ENCODE measurements at places on chromosomes 5 and 9. TPM values are rescaled to one million over a fixed set of nuclear protein-coding genes. Genes with fewer than 3 reads are reported as not detected.

The ANKRD20A1 gene
- not detected for total RNA-seq

The PGM5 gene
- not detected for total RNA-seq

The PRRC1 gene
- 41.0 TPM for total RNA-seq

The PCDHB11 gene
- not detected for total RNA-seq

The SLC28A3 gene
- 0.11 TPM for total RNA-seq

The ANKRD18A gene
- total RNA-seq: 1.2 TPM

The SLC34A1 gene
- total RNA-seq: 1.9 TPM

The OMD gene
- total RNA-seq: not detected

The ANKRD55 gene
- total RNA-seq: 0.19 TPM

The OR13C4 gene
- not detected for total RNA-seq

The ORM1 gene
- not detected for total RNA-seq

The BICD2 gene
- 31.5 TPM for total RNA-seq

The GABRA1 gene
- not detected for total RNA-seq

The DMRT1 gene
- total RNA-seq: not detected

The LAMC3 gene
- total RNA-seq: 0.20 TPM

The STK32A gene
- not detected for total RNA-seq

The TICAM2 gene
- 1.7 TPM for total RNA-seq

The GPR151 gene
- total RNA-seq: not detected

The CCNB1 gene
- 118 TPM for total RNA-seq

The C5orf52 gene
- not detected for total RNA-seq

The SLC6A18 gene
- total RNA-seq: not detected

The FBLL1 gene
- total RNA-seq: not detected

The RETREG1 gene
- 50.9 TPM for total RNA-seq

The C9orf50 gene
- not detected for total RNA-seq

The GRIN1 gene
- total RNA-seq: not detected

The PCDHGB7 gene
- not detected for total RNA-seq

The CPLANE1 gene
- 10.3 TPM for total RNA-seq

The ESM1 gene
- total RNA-seq: 0.42 TPM

The CDH18 gene
- total RNA-seq: not detected

The ZNF879 gene
- 7.5 TPM for total RNA-seq

The SEMA4D gene
- total RNA-seq: 391 TPM

The CLINT1 gene
- 70.1 TPM for total RNA-seq

The CYFIP2 gene
- total RNA-seq: 480 TPM

The IFNK gene
- not detected for total RNA-seq

The SPATA31C1 gene
- total RNA-seq: not detected

The NOXA1 gene
- 2.8 TPM for total RNA-seq

The NRG2 gene
- total RNA-seq: not detected

The CCDC180 gene
- 5.8 TPM for total RNA-seq

The ANKRD18B gene
- total RNA-seq: not detected

The TAF11L5 gene
- not detected for total RNA-seq

The IRX2 gene
- total RNA-seq: not detected

The ACSL6 gene
- total RNA-seq: 34.6 TPM

The TAF11L10 gene
- not detected for total RNA-seq

The SLC25A2 gene
- 0.99 TPM for total RNA-seq

The SPATA6L gene
- 0.72 TPM for total RNA-seq

The GGTA1 gene
- not detected for total RNA-seq

The ZDHHC12 gene
- total RNA-seq: 64.1 TPM

The SLCO4C1 gene
- 0.42 TPM for total RNA-seq

The SMIM32 gene
- total RNA-seq: not detected

The HTR1A gene
- total RNA-seq: not detected

The CTXN3 gene
- total RNA-seq: not detected

The CAVIN4 gene
- 0.23 TPM for total RNA-seq

The ZSWIM6 gene
- 6.1 TPM for total RNA-seq

The NSUN2 gene
- total RNA-seq: 78.2 TPM

All from activated naive CD8-positive, alpha-beta T cell treated with anti-CD3 and anti-CD28 coated beads, Interleukin-2, amount 10 ng/mL, durations not matched to agents 7 days and 5 days (primary cell).